ENCODE measurements at places on chromosomes 3 and 15.

DNA sequence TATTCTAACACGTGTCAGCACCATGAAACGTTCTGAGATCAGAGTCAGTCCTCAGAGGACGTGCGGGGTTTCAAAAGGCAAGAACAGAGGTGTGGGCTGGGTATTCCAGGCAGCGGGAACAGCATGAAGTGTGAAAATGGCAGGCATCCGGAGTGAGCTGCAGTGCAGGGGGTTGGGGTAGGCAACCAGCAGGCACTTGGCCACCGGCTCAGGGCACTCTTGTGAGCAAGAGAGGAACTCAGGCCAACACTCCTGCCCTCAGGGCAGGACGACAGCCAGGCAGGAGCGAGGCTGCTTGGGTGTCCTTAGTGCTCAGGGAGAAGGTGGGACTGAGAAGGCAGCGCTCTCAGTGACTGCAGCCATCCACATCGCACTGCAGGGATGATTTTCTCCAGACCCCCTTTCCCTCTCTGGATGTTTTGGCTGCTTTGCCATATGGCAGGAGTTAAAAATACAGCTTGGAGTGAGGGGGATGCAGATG is 151.1 kb downstream of the NUP210 start:
- no peak for DNase-seq

DNA sequence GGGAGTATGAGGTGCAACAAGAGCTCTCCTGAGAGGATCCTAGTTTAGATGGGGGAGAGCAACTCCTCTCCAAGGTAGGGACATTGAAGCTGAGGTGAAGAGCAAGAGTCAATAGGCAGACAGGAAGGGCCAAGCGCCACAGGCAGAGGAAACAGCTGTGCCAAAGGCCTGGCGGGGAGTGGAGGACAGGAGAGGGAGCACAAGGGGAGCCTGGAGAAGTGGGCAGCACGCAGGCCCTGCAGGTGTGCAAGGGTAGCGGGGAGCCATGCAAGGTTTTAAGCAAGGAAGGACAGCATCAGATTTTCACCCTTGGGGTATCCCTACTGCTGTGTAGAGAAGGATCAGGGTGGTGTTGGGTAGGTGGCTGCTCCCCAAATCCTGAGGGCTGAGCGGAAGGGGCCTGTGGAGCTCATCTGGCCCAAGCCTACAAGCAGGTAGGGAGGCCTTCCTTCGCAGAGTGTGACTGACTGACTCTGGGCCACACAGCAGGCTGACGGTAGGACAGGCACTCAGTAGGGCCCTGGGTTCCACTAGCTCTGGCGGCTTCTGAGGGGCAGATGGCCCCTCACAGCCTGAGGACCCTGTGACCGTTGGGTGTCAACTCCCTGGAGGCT is 13.3 kb downstream of the CHST13 start:
- no peak for DNase-seq

- no peak for DNase-seq
Observed at GRCh38 chr3:62367763-62368195, 5.6 kb downstream of the FEZF2 start.

GRCh38 chr15:32675466-32675865 is 34.0 kb downstream of the SCG5 start:
- DNase-seq = no peak

GRCh38 chr15:22851513-22851912 is 13.0 kb downstream of the NIPA2 start:
- DNase-seq = no peak

- no peak for DNase-seq
Observed at GRCh38 chr3:182596676-182597410, 196.5 kb upstream of the ATP11B start.

DNA sequence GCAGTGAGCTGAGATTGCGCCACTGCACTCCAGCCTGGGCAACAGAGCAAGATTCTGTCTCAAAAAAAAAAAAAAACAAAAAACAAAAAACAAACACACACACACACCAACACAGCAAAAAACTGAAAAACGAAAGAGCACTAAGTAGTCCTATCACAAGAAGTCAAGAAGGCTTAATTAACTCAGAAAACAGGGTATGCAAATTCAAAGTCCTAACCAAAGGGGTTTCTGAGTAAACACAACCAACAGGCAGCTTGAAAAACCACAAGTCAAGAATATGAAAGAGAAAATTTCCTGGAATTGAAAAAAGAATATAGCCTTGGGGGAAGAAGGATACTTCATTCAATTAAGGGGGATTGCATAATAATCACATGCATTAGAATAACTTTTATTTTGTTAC is 37.7 kb upstream of the PARP14 start:
- no peak for DNase-seq

- DNase-seq = peak; percentile 48
Observed at GRCh38 chr3:141441381-141442364, 45.2 kb upstream of the RASA2 start.

GRCh38 chr3:172315401-172316091 is 132.7 kb downstream of the GHSR start:
- no peak for DNase-seq

- no peak for DNase-seq
Observed at GRCh38 chr3:186025161-186025560, 83.7 kb downstream of the ETV5 start.

DNA sequence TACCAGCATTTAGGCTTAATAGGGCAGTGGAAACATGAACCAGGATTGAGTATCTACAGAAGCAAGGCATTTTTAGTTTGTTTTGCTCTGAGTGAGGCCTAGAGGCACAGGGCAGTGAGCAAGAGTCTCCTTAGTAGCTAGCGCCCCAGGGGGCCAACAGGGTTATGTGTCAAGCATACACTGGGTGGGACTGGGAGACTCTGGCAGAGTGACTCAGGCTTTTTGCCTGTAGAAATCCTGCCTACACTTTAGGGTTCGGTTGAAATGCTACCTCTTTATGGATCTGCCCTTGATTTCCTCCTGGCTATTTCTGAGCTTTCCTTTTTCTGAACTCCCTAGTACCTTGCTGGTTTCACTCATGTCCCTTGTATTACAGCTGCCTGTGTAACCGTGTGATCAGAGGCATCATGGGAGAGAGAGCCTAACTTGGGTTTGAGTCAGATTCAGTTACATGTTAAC is 72.2 kb downstream of the TOP2B start:
- peak; percentile 84 for DNase-seq

- DNase-seq = no peak
Observed at GRCh38 chr3:159275741-159276140, 473.9 kb downstream of the MFSD1 start.

DNA sequence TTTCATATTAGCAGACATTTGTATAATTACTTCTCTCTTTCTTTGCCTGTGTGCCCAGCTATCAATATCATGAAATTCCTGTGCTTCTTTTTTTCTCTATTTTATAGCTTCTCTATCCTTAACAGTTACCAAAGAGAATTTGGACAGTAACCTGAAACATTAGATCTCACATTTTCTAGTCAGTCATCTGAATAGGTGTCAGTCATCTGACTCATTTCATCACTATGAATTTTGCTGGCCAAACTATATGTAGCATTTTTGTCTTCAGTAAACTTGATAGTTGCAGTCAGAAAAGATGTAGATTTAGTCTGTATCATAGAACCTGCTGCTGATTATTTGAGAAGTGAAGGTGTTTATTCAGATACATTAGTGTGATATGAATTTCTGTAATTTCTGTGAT is 52.6 kb downstream of the HMG20A start:
- no peak for DNase-seq

GRCh38 chr3:24111711-24112110 is 166.6 kb downstream of the NR1D2 start:
- DNase-seq = no peak

DNA sequence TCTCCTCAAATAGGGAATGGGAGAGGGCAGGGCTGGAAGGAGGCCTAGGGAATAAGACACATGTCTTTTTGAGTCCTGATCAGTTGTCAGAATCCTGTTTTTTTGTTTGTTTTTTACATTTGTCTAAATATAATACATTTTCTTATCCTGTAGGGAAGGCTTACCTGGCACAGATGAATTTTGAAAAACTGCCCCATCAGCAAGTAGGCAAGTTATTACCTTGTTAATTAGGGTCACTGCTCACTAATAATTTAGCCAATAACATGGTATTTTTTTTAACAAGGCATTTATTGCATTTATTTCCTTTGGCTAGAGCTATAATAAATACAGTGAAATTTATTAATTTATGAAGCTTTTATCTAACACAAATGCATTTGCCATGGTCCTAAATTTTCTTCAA is 423.2 kb upstream of the ONECUT1 start:
- DNase-seq = no peak

GRCh38 chr3:70889162-70890019 is 577.0 kb upstream of the MDFIC2 start:
- no peak for DNase-seq

GRCh38 chr3:135992072-135992471 is 26.5 kb downstream of the PPP2R3A start:
- DNase-seq = peak; percentile 48

- DNase-seq = no peak
Observed at GRCh38 chr3:152626226-152626625, 208.7 kb upstream of the P2RY1 start.

DNA sequence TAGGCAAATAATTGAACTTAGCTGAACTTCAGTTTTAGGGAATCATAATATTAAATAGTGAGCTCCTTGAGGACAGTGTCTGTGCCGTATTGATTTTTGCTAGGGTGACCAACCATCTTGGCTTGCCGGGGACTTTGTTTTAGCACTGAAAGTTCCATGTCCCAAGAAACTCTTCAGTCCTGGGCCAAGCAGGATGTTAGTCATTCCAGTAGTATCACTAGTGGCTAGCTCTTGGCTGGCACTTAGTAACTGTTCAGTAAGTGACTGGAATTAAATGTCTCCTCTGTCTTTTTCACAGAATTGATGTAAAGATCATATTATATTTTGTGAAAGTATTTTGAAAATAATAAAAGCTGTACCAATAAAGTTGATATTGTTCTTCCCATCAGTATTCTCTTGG is 42.3 kb downstream of the RSRC1 start:
- no peak for DNase-seq

DNA sequence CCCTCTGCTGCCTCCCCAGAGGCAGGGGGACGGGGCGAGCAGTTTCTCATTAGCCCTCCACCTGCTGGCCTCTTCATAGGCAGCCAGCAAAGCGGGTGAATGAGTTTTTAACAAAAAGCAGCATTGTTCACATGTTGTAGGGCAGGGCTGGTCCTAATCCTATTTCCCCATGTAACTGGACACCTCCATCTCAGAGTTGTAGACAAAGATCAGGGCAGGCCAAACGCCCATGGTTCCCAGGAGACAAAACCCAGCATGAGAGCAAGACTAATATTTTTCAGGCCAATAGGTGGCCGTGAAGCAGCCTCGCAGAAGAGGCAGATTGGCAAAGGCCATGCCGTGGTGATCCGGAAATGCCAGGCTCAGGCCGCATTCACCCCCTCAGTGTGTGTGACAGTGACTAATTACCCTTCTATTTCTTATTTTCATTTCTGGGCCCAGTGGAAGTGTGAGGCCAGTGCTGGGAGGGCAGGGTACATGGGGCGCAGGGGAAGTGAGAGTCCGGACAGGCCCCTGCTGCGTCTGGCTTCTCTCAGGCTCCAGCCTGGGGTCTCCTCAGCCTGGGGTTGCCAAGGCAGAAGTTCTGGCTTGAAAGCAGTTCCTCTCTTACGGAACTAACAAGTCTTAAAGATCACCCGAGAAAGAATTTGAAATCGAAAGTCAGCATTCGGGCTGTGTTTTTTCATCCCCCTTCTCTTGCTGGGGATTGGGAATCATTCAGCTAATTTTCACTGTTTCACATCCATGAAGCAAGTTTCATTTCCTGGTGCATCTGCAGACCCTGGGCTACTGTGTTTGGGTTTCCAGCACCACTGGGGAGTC is 64.8 kb downstream of the BOC start:
- no peak for DNase-seq

DNA sequence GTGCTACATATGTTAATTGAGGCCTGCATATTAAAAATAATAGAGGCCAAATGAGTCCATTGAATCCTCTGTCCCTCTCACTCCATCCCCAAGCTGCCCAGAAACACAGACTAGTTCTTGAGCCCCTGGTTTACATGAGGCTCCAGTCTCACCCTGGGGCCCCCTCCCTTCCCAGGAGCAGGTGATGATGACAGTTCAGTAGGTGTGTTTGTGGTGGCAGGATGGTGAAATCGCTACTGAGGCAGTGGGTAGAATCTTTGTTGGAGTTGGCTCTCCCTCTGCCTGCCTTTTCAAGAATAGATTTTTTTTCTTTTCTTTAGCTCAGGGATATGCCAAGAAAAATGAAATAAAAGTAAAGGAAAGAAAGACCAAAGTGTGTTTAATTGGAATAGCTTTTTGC is 288.7 kb downstream of the EPHB1 start:
- DNase-seq = no peak

GRCh38 chr3:169527507-169527906 is 136.0 kb downstream of the MECOM start:
- DNase-seq = no peak

GRCh38 chr3:127531821-127532220 is 58.7 kb downstream of the TPRA1 start:
- no peak for DNase-seq

- DNase-seq = no peak
Observed at GRCh38 chr3:46501702-46502101, 3.9 kb downstream of the RTP3 start.

DNA sequence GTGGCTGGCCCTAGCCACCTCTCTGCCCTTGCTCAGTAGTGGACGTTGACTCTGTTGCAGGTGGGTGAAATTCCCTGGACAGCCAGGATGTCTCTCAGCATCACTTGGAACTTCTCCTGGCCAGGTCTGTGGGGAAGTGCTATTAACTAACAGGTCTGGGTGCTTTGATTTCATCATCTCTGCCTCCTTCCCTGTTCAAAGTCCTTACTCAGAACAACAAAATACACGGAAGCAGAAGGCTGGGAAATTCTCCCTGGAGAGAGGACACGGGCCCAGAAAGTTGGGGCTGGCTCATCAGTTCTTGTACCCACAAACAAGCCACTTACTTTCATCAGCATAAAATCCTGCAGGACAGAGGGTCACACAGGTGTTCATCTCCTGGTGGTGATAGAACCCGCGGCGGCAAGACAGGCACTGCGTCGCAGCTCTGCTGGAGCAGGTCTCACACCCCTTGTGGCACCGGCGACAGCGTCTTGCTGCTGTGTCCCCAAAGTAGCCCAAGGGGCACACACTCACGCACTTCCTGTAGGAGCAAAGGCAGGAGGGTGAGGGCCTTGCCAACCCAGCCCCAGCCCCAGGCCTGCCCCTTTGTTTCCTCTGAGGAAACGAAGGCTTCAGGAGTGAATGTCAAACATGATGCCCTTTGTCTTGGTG is 29.6 kb upstream of the SNRPA1 start:
- DNase-seq = no peak

GRCh38 chr3:148727231-148727630 is 29.5 kb downstream of the AGTR1 start:
- no peak for DNase-seq

- no peak for DNase-seq
Observed at GRCh38 chr15:31537770-31538592, 211.3 kb downstream of the KLF13 start.
